Kidney (tissue), 22 donors: ENCODE measurements at places on chromosomes 3 and 15. TPM values are rescaled to one million over a fixed set of nuclear protein-coding genes. Genes with fewer than 3 reads are reported as not detected.

IGSF10 gene
- 0.63 TPM for total RNA-seq

HCN4 gene
- 0.50 TPM for total RNA-seq

EPHA3 gene
- 6.5 TPM for total RNA-seq

C3orf52 gene
- 5.2 TPM for total RNA-seq

CCR8 gene
- total RNA-seq: 0.19 TPM

CCR9 gene
- total RNA-seq: 0.22 TPM

- DNase-seq: no peak
Measured at GRCh38 chr3:117017135-117017894, 307.7 kb downstream of the TUSC7 start.

DNA sequence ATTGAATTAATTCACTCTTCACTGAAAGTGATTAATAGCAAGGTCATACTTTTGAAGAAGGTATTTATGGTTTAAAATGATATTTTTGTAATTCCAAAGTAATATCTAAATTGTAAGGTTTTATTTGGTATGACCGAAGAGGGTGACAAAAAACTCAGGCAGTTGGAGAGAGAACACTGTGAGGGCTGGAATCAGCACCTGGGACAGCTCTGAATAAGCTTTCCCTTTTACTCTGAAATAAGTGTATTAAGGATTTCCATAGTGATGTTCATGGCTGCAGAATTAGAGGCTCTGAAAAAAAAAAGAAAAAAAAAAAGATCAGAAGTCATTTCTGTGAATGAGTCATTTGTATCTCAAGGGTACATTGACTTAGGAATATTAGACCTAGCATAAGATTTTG is 299.5 kb downstream of the IL5RA start:
- peak; percentile 15 for DNase-seq

DNA sequence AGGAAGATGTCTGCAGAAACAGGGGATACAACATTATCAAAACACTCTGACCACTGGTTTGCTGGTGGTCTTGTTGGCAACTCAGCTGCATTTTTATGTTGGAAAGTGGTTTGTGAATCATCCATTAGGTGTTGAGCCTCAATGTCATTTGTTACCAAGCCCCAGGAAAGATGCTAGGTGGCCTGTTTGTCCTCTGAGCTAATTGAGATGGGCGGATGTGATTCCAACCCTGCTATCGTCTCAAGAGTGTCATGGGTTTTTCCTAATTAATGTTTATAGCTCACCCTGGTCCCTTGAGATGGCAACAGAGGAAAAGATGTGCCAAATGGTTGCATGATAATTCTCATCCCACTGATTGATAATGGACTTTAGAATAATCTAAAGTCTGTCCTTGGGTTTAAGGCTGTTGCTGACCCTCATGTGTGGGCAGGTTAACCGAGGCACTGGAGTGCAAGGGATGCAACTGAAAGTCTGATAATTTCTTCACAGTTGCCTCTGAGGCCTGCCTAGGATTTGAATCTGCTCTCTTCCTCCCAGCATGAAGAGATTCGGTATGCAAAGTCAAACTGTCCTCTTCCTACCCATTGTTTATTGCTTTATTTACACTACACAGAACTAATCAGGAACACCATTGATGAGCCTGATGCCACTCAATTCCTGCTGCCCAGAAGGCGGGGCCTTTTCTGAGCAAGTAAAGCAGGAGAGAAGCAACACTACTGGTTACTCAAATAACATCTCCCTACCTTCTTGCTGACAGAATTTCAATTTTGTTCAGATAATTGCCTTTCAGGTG is 166.2 kb upstream of the TBC1D5 start:
- DNase-seq: no peak

DNA sequence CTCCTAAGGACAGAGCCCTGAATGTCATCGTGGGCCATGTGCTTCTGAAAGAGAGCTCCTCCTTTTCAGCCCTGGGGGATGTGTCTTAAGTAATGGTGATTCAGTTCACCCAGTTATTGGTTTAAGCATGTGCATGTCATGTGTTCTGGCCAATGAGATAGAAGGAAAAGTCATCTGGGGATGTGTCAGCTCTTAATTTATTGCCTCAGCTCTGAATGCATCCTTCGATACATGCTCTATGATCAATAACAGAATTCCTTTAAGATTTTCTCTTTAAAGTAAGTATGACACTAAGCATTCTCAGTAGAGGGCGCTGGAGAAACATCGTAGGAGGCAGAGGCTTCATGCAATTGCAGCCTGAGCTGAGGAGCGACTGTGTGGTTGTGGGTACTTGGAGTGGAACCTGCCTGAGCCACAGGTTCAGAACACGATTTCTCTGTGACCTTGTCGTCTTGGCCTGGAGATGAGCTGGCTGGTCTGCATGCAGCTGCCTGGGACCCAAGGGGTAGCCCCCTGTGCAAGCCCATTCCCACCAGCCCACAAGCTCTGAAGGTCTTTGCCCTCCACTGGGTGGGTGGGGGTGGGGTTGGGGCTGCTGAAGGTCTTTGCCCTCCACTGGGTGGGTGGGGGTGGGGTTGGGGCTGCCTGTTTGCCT is 69.5 kb downstream of the C3orf38 start:
- DNase-seq: peak; percentile 57

- peak; percentile 39 for DNase-seq
Measured at GRCh38 chr3:75101329-75102147, 487.1 kb upstream of the CNTN3 start.

- no peak for DNase-seq
Measured at GRCh38 chr3:166685246-166685645, 694.9 kb downstream of the ZBBX start.

GRCh38 chr3:142332390-142332789 is 107.0 kb upstream of the GK5 start:
- DNase-seq: no peak

- no peak for DNase-seq
Measured at GRCh38 chr3:14266361-14266760, 87.7 kb downstream of the LSM3 start.

DNA sequence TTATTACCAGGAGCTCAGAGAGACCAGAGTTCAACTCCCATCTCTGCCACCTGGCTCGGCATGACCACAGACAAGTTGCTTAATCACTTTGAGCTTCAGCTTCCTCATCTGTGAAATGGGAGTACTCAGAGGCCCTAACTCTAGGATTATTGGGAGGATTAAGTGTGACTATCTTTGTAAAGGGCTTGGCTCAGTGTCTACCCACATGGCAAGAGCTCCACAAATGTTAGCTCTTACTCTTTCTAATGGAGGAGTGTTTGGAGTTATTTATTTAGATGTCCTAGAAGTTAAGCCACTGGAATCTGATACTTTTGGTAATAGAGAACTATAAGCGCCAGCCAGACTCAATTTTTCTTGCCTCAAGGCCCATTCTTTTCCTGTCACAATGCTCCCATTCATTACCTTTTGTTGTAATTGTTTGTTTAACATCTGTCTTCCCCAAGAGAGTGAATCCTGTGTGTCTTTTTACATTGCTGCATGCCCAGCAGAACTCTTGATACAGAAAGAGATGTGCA is 12.3 kb upstream of the LMCD1 start:
- DNase-seq: no peak

GRCh38 chr15:48993380-48993779 is 29.7 kb upstream of the SHC4 start:
- no peak for DNase-seq
